ENCODE measurements at places on chromosomes 16 and 17. TPM values are rescaled to one million over a fixed set of nuclear protein-coding genes. Genes with fewer than 3 reads are reported as not detected.

ZG16B gene
- total RNA-seq, result not detected

BEAN1 gene
- total RNA-seq, result 0.53 TPM

KRTAP1-5 gene
- 15.4 TPM for total RNA-seq

TPSB2 gene
- total RNA-seq, result not detected

BOLA2 gene
- 9.9 TPM for total RNA-seq

TRIM72 gene
- total RNA-seq, result not detected

CBFA2T3 gene
- not detected for total RNA-seq

CASKIN1 gene
- total RNA-seq, result not detected

TMC7 gene
- under 0.01 TPM for total RNA-seq

HES7 gene
- 2.0 TPM for total RNA-seq

KRTAP4-2 gene
- not detected for total RNA-seq

SYT17 gene
- total RNA-seq, result not detected

CCL22 gene
- not detected for total RNA-seq

TAC4 gene
- total RNA-seq, result not detected

RGS11 gene
- total RNA-seq, result under 0.01 TPM

PRSS33 gene
- not detected for total RNA-seq

CCL5 gene
- total RNA-seq, result not detected

TPSG1 gene
- not detected for total RNA-seq

UTS2R gene
- not detected for total RNA-seq

CCL16 gene
- not detected for total RNA-seq

TEKT5 gene
- not detected for total RNA-seq

MYH13 gene
- not detected for total RNA-seq

SOST gene
- total RNA-seq, result not detected

KRTAP2-1 gene
- total RNA-seq, result not detected

ABI3 gene
- not detected for total RNA-seq

STAC2 gene
- total RNA-seq, result not detected

HS3ST3A1 gene
- total RNA-seq, result 20.5 TPM

ELMO3 gene
- total RNA-seq, result 0.58 TPM

OSBPL7 gene
- total RNA-seq, result 9.7 TPM

CDRT15L2 gene
- not detected for total RNA-seq

CREBBP gene
- 16.8 TPM for total RNA-seq

YPEL3 gene
- 17.9 TPM for total RNA-seq

CCL23 gene
- total RNA-seq, result not detected

COG4 gene
- 68.6 TPM for total RNA-seq

EFCAB3 gene
- total RNA-seq, result not detected
